Activated naive CD8-positive, alpha-beta T cell treated with anti-CD3 and anti-CD28 coated beads, Interleukin-2, amount 50 U/mL, for 24 hours (primary cell): ENCODE measurements at places on chromosomes 6 and 20.

DNA sequence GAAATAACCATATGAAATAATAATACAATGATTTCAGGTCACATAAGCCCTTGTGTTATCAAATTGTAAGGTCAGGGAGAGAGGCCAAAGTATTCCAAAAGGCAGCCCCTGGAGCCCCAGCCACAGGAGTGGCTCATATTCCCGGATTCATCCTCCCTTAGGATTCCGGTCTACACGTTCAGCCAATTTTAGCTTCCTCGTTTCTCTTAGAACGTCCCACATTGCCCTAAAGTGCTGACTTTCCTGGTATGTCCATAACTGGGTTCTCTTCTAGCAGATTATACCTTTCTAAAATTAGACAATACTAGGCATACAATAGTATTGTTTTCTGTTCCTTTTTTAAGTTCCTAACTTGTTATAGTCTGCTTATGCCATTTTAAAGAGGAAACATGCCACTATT lies 192.7 kb upstream of the NOX3 start:
- no peaks in the 10 kb centered on the region for H3K36me3 ChIP-seq
- no peaks in the 10 kb centered on the region for H3K4me1 ChIP-seq

GRCh38 chr20:43532416-43533055 lies 25.0 kb downstream of the L3MBTL1 start:
- peaks cover 6% of the 10 kb centered on the region for H3K4me1 ChIP-seq
- no peak overlapping the region for H3K27ac ChIP-seq
- H3K4me3 ChIP-seq, result no peak overlapping the region

GRCh38 chr6:15205321-15205720 lies 40.5 kb upstream of the JARID2 start:
- no peak overlapping the region for H3K4me3 ChIP-seq
- no peak overlapping the region for H3K27ac ChIP-seq
- no peaks in the 10 kb centered on the region for H3K27me3 ChIP-seq
- peaks cover 13% of the 10 kb centered on the region for H3K4me1 ChIP-seq
- no peaks in the 10 kb centered on the region for H3K36me3 ChIP-seq
- DNase-seq, result no peak

DNA sequence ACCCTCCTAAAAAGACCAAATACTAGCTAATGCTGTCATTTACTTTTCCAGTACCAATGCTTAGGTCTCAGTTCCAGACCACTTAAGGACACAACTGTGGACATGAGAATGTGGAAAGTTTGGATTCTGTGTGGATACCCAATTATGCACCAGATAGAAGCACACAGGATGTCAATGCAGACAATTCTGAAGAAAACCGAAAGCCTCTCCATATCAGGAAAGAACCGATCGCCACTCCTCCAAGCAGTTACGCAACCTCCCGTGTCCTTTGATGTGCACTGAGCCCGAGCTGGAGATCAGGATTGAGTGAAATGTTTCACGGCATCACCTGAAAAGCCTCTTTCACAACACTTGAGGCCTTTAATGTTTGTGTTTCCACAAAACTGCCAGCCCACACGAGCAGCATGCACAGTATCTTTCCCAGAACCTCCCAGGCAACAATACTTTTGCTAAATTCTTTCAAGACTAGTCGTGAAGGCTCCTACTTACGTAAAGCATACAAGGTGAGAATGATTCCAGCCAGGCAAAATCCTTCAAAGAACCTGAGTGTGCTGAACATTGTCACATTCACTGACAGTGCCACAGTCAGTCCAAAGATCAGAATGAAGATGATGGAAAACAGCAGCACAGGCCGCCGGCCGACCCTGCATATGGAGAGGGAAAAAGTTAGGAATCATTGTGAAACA lies 47.0 kb downstream of the SLC22A23 start:
- H3K36me3 ChIP-seq, result no peaks in the 10 kb centered on the region
- no peak overlapping the region for H3K4me3 ChIP-seq

DNA sequence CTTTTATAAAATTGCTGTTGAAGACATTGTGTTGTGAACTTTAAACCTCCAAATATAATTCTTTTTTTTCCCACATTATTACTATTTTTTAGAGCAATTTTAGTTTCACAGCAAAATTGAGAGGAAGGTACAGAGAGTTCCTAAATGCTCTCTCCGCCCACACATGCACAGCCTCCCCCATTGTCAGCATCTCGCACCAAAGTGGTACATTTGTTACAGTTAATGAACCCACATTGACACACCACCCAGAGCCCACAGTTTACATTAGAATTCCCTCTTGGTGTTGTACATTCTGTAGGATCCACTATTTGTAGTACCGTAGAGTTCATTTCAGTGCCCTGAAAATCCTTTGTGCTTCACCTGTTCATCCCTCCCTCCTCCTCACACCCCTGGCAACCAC lies 33.8 kb downstream of the TMEM181 start:
- H3K36me3 ChIP-seq, result peaks cover 58% of the 10 kb centered on the region
- peaks cover 5% of the 10 kb centered on the region for H3K4me1 ChIP-seq
- no peak overlapping the region for H3K4me3 ChIP-seq
- DNase-seq, result no peak
- no peaks in the 10 kb centered on the region for H3K27me3 ChIP-seq
- no peak overlapping the region for H3K27ac ChIP-seq

- peaks cover 54% of the 10 kb centered on the region for H3K27me3 ChIP-seq
- DNase-seq, result no peak
- H3K36me3 ChIP-seq, result no peaks in the 10 kb centered on the region
- no peak overlapping the region for H3K27ac ChIP-seq
These were observed 527 bp upstream of the DOK5 start for GRCh38 chr20:54474866-54475265.

- H3K4me3 ChIP-seq, result no peak overlapping the region
- H3K36me3 ChIP-seq, result peaks cover 8% of the 10 kb centered on the region
- H3K27me3 ChIP-seq, result no peaks in the 10 kb centered on the region
These were observed 103.3 kb downstream of the FIG4 start for GRCh38 chr6:109794201-109794923.

- H3K27ac ChIP-seq, result no peak overlapping the region
- no peak for DNase-seq
- H3K36me3 ChIP-seq, result no peaks in the 10 kb centered on the region
- H3K27me3 ChIP-seq, result peaks cover 45% of the 10 kb centered on the region
- no peak overlapping the region for H3K4me3 ChIP-seq
These were observed 2.0 kb downstream of the HEY2 start for GRCh38 chr6:125751334-125751916.

GRCh38 chr20:59576216-59576953 lies 28.0 kb upstream of the PHACTR3 start:
- H3K27me3 ChIP-seq, result peaks cover 50% of the 10 kb centered on the region
- peaks cover 1% of the 10 kb centered on the region for H3K4me1 ChIP-seq
- no peaks in the 10 kb centered on the region for H3K36me3 ChIP-seq
- H3K4me3 ChIP-seq, result no peak overlapping the region
